NCI-H1417 (cell line): ENCODE measurements at places on chromosomes 7 and 10.

- DNase-seq, result peak; percentile 87
Measured at GRCh38 chr7:135877805-135878204, 99.4 kb downstream of the MTPN start.

- DNase-seq, result no peak
Measured at GRCh38 chr7:17434191-17434590, 135.7 kb downstream of the AHR start.

DNA sequence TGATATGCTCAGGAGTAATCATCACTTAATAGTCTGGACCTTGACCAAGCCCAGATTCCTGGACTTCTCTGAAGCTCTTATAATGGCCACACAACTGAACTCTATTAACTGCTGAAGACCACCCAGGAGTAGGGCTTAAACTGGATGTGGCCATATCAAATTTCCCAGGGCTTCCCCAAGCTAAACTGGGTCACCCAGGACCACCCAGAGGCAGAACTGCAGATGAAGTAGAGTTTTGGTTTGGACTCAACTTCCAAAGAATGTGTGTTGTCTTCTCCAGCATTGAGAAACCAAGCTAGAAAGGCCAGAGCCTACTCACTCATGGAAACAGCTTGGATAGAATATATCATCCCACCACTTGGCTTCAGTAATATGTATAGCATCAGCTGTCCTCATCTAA lies 358.2 kb upstream of the MEOX2 start:
- DNase-seq, result no peak

GRCh38 chr7:136290351-136290750 lies 313.2 kb upstream of the MTPN start:
- no peak for DNase-seq

GRCh38 chr7:103576641-103577040 lies 130.6 kb upstream of the SLC26A5 start:
- DNase-seq, result no peak
